CD4-positive, alpha-beta T cell treated with Interleukin-4 for 4 hours (primary cell): ENCODE measurements at places on chromosomes 3 and 15.

GRCh38 chr3:36926292-36926897 is 18.5 kb downstream of the TRANK1 start:
- no peak for DNase-seq

DNA sequence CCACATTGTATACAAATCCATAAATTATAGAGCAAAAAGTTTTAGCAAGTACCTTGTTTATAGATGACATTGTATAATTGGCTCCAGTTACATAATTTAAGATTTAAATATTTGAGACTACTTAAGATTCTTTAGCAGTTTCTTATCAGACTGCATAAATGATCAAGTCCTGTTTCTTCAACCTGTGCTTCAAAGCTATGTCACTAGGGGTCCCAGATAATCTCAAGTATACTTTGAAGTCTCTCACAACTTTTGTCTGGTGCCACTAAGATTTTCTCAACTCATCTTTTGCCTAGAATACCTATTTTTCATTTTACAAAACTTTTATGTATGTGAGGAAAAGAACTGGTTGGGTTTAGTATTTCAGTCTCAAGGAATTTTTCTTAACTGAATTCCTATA is 205.5 kb downstream of the STAG1 start:
- peak; percentile 24 for DNase-seq

GRCh38 chr3:73772076-73772886 is 147.5 kb upstream of the PDZRN3 start:
- no peak for DNase-seq

- no peak for DNase-seq
Observed at GRCh38 chr15:80180986-80181385, 28.2 kb downstream of the FAH start.

DNA sequence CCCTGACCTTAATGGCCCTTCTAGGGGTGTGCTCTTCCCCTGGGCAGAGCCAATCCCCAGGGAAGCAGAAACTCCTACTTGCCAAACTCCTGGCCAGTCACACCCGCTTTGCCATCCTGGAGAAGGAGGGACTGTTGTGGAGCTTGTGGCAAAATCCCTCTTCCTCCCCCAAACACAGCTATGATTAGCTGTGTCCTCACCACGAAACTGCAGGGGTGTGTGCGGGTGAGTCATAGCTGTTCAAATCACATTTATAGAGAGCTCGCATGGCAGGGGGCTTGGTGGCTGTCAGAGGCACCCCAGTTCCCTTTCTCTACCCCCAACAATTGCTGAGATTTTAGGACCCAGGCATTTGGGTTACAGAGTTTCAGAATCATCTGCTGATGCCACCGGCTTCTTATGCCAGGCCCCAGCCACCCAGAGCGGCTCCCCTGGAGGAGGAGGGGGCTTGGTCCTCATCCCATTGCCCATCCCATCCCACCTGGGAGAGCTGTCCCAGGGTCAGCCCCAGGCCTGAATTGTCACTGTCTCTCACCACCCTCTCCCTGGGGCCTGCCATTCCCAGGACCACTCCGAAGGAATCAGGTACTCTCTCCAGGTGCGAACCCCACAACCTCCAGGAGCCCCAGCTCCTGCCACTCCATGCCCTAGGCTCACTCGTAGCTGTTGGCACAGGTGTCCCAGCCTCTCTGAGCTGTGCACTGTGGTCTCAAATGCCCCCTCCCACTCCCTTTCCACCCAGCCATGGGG is 28.8 kb upstream of the MAGEF1 start:
- DNase-seq, result no peak

DNA sequence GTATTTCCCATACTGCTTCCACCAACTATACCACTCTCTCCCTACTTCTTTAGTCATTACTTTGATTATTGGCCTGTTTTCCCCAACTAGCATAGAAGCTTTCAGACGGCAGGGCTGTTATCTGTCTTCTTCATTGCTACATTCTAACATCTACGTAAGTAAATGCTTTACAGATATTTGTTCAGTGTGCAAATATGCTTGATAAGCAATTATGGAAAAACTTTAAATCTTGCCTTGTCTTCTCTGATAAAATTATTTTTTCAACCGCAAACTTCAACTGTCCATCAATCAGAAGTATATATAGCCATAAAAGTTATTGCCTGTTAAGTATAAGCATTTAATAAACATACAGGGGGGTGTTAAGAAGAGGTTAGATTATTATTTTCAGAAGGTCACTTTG is 35.7 kb downstream of the ZDHHC23 start:
- no peak for DNase-seq

DNA sequence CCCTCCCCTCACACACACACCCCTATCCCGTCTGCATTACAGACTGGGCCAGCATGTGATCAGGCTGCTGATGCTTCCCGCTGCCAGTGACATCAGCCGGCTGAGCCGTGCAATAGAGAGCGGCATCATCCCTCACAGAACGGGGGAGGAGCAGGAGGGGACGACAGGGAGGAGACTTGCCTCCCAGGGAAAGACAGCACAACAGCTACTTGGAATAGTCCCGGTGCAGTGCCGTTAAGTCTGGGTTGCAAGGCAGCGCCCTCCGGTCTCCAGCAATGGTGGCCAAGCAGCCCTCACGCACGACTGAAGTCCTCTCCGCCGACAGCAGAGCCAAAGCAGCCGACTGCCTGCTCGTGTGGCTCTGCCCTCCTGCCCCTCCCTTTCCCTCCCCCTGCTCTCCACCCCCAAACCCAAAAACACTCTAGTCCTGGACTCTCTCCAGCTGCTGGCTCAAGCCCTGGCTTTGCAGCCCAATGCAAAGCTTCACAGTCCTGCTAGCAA is 31.5 kb upstream of the RPS17 start:
- DNase-seq, result no peak

GRCh38 chr3:58557491-58557890 is 19.7 kb downstream of the FAM107A start:
- no peak for DNase-seq

DNA sequence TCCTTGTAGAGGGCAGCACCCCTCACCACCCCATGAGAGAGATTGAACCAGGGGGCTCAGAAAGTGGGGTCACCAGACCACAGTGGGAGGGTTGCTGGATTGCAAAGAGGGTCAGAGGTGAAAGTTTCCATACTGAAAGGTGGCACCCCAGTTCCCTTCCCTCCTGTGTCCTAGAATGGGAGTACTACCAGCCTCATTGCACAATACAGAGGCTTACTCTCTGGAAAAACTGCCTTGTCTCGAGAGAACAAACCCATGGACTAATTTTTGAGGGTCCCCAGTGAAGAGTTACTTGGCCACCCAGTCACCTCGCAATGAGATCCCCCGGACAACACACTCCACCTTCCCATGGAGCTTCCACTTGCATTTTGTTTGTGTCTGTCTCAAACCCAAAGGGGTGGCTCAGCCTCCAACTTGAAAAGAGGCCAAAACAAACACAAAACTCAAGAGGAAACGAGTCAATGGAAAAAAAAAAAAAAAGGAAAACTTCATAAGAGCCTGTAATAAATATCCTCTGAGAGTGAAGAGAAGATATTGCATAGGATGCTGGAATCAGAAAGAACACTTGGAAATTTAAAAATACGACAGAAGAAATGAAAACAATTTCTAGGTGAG is 18.6 kb downstream of the MESP2 start:
- no peak for DNase-seq

GRCh38 chr3:4506559-4507023 is 13.4 kb downstream of the ITPR1 start:
- no peak for DNase-seq

DNA sequence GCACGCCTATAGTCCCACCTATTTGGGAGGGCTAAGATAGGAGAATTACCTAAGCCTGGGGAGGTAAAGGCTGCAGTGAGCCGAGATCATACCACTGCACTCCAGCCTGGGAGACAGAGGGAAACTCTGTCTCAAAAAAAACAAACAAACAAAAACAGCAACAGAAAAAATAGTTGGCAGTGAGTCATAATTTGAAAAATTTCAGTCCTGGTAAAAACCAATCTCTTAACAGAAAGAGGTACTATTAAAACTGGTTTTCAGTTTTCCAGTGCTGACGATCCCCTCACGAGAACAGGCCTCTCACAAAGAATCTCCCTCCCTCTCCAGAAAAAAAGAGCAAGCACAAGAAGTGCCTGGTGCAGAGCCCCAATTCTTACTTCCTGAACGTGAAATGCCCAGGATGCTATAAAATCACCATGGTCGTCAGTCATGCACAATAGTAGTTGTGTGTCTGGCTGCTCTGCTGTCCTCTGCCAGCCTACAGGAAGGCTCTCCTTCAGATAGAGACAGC is 22.8 kb upstream of the MAP4 start:
- no peak for DNase-seq

DNA sequence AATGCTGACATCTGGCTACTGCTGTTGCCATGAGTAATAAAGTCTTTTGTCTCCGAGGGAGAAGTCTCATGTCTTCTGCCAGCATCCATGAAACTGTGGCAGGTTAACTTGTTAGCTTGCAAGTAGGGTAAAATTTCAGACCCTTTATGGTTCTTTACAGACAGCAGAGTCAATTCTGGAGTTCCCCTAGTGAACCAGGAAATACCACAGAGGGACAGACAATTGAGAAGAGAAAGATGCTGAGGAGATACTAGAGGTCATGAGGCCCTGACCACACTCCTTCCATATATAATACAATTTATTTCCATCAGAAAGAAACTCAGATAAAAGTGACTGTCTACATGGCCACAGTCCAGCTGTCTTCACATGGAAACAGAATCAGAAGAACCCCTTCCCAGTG is 38.1 kb downstream of the NMNAT3 start:
- no peak for DNase-seq

DNA sequence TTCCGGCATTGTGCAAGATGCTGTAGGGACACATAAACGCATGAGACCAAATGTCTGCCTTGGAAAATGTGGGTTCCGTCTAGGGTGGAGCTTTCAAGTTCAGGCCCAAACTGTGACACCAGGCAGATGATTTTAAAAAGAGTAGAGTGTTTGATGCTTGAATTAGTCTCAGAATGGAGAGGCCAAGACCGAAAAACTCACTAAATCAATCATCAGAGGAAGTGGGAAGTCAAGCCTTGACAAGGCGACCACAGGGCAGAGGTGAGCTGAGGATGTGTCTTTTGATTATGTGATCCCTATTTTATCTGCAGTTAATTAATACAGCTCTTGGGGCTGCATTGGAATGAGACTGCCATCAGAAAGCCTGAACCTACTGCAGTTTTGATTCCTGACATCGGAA is 275.4 kb downstream of the ABHD5 start:
- no peak for DNase-seq

DNA sequence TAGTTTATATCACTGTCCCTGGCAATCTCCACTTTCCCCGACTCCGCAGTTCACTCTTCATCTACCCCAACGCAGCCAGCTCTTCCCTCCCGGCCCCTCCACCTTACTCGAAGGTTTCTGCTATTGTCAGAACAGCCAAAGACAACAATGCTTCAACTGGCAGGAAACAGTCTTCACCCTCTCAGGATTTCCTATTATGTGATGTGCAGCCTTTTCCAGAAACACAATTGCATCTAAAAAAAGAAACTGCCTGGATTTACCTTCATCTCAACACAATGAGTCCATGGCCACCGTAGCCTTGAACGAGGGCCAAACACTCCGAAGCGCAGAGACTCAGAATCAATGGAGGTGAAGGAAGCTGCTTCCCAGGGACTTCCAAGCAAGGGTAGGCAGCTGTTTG is 182.1 kb upstream of the TSC22D2 start:
- no peak for DNase-seq

DNA sequence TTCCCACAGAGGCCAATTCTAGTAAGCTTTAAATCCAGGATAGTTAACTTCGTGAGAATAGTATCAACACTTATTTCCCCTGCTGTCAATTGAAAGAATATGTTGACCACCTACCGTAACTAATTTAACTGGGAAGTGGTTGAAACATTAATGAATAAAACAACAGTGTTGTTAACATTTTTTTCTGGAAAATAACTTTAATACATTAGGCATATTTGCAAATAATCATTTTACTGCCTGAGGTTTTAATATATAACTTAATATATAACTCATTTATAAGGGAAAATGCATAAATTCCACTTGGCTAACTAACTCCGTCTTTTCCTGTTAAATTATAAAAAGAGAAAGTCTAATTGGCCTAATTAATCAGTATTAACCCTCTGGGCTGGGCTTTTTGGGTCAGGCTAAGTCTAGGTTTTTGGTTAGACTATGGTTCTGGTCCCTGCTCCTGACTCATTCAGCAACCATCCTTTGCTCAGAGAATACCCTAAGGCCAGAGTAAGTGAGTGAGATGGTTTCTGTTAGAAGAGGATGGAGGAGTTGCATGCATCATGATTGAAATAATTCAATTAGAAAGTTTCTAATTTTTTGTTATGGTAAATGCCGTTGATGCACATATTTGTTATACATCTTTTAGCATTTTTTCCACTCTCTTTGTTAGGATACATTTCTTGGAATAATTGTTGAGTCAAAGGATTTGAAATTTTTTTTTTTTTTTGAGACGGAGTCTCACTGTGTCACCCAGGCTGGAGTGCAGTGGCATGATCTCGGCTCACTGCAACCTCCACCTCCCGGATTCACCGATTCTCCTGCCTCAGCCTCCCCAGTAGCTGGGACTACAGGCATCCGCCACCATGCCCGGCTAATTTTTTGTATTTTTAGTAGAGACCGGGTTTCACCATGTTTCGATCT is 10.8 kb upstream of the SKIL start:
- DNase-seq, result no peak

DNA sequence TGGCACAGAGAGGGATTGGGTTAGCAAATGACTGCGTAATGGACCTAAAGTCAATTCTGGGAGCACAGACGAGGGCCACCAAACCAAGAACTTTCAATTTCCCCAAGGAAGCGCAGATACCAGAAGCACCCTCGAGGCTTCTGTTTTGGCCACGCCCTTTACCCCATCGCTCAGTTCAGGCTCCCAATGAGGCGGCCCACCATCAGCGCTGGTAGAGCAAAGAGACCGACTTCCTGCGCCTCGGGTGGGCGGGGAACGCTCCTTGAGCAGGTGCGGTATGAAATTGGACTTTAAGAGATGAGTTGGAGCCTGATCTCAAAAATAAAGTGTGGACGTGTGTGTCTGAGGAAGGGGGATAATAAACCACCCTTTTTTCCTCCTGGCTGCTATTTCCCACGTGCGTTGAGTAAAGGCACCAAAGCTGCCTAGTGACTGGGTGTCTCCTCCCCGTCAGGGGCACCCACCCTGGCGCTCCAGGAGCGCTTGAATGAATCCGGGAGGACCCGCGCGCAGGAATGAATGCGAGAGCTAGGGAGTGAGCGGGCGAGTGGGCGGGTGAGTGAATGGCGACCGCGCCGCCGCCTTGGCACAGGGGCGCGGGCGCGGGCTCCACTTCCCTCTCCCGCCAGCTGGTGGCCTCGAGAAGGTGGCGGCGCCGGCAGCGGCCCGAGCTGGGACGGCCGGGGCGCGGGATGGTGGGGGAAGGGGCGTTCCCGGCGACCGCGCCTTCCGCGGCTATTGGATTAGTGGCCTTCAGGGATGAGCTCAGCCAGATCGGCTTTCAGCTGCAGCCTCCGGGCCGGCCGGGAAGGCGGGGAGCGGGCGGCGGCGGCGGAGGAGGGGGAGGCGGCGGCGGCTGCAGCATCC is at the start of gene SPSB4:
TSS of gene SPSB4 (plus strand) at position 772 of the 867 bp plus-strand sequence. CDS start 14,758 bp downstream, outside the sequence.
- no peak for DNase-seq
